ENCODE measurements at places on chromosomes 1 and 21. TPM values are rescaled to one million over a fixed set of nuclear protein-coding genes. Genes with fewer than 3 reads are reported as not detected.
A peak's percentile ranks its signal among the peaks of the same experiment; 100 is the strongest.

COL18A1 gene
- total RNA-seq: 59.5 TPM

NEGR1 gene
- 0.05 TPM for total RNA-seq

SPATA1 gene
- total RNA-seq: 3.1 TPM

BTF3L4 gene
- 56.6 TPM for total RNA-seq

ATP1A4 gene
- not detected for total RNA-seq

BRWD1 gene
- total RNA-seq: 33.1 TPM

PCBP3 gene
- 3.1 TPM for total RNA-seq

- peaks cover 11% of the 10 kb centered on the region for H3K27me3 ChIP-seq
- no peak overlapping the region for H3K4me3 ChIP-seq
- H3K27ac ChIP-seq: no peak overlapping the region
- no peaks in the 10 kb centered on the region for H3K4me1 ChIP-seq
Measured at GRCh38 chr1:48596046-48596445, 124.0 kb upstream of the SPATA6 start.

- DNase-seq: no peak
- no peak overlapping the region for H3K4me3 ChIP-seq
- H3K27ac ChIP-seq: no peak overlapping the region
- H3K27me3 ChIP-seq: no peaks in the 10 kb centered on the region
Measured at GRCh38 chr1:66576645-66577044, 42.7 kb downstream of the SGIP1 start.

GRCh38 chr1:178587096-178587495 is 74.2 kb downstream of the TEX35 start:
- DNase-seq: no peak
- no peaks in the 10 kb centered on the region for H3K36me3 ChIP-seq
- H3K27me3 ChIP-seq: no peaks in the 10 kb centered on the region
- H3K4me1 ChIP-seq: no peaks in the 10 kb centered on the region

DNA sequence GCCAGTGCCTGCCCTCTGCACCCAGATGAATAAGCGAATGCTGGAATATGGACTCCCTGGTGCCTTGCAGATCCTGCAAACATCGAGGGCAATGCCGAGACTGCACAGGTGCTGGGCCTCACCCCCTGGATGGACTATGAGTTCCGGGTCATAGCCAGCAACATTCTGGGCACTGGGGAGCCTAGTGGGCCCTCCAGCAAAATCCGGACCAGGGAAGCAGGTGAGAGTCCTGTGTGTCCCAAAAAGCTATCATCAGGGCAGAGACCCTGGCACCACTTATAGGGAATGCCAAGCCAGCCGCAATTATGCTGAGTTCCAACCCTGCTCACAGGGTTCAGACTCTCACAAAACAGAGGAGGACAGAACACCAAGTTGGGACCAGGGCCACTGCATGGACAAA is 17.2 kb downstream of the TMEM81 start:
- H3K27ac ChIP-seq: no peak overlapping the region
- H3K27me3 ChIP-seq: no peaks in the 10 kb centered on the region
- H3K4me1 ChIP-seq: no peaks in the 10 kb centered on the region
- H3K4me3 ChIP-seq: no peak overlapping the region

DNA sequence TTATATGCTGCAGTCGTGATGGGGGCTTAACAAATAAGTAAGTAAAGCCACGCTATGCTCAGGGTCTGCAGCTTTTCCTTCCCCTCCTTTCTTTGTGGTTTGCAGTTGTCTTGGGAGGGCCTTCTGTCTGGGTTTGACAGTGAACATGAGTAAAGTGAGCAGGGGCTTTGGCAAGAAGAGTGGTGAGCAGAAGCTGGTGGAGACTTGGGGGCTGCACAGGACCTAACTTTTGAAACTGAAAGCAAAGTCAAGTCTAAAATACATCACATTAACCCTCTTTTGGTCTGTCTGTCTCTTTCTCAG is 368.6 kb upstream of the VAMP3 start:
- H3K27ac ChIP-seq: peak overlapping the region; percentile 36
- H3K4me1 ChIP-seq: peaks cover 24% of the 10 kb centered on the region
- no peak overlapping the region for H3K4me3 ChIP-seq
- no peaks in the 10 kb centered on the region for H3K36me3 ChIP-seq
- no peaks in the 10 kb centered on the region for H3K27me3 ChIP-seq
- DNase-seq: no peak

- H3K4me3 ChIP-seq: no peak overlapping the region
- peak; percentile 19 for DNase-seq
- H3K36me3 ChIP-seq: no peaks in the 10 kb centered on the region
- H3K4me1 ChIP-seq: no peaks in the 10 kb centered on the region
- H3K27ac ChIP-seq: no peak overlapping the region
Measured at GRCh38 chr1:209875515-209875914, 47.7 kb downstream of the UTP25 start.

GRCh38 chr1:67270541-67270940 is 37.1 kb upstream of the IL12RB2 start:
- no peak for DNase-seq
- no peaks in the 10 kb centered on the region for H3K27me3 ChIP-seq
- H3K36me3 ChIP-seq: no peaks in the 10 kb centered on the region
- H3K27ac ChIP-seq: no peak overlapping the region
- no peak overlapping the region for H3K4me3 ChIP-seq
- H3K4me1 ChIP-seq: no peaks in the 10 kb centered on the region

DNA sequence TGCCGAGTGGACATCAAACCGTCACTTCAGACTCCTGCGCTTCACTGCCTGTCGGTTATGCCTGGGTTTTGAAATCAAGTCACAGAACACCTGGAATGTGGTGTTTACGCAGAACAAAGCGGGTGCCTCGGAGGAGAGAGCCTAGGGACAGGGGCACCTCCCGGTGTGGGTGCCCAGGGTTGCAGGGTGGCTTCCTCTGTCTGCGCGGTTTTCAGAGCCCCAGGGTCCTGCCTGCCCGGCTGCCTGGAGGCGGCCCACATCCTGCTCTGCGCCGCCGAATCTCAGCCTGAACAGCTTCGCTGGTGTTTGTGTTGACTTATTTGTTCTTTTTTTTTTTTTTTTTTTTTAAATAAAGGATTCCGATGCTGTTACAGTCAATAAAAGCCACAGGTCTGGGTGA is 113.5 kb upstream of the COL6A1 start:
- no peak overlapping the region for H3K27ac ChIP-seq
- no peaks in the 10 kb centered on the region for H3K4me1 ChIP-seq
- H3K27me3 ChIP-seq: no peaks in the 10 kb centered on the region
- H3K4me3 ChIP-seq: no peak overlapping the region
- H3K36me3 ChIP-seq: no peaks in the 10 kb centered on the region

Measured in HCT116 (cell line).